Stimulated activated CD8-positive, alpha-beta memory T cell treated with anti-CD3 and anti-CD28 coated beads, Interleukin-7, amount 100 ng/mL, for 1 hour (primary cell): ENCODE measurements at places on chromosomes 12 and 14.

GRCh38 chr12:51295651-51296050, 25.4 kb upstream of the SMAGP start:
- no peak for DNase-seq

- no peak for DNase-seq
These were observed 12.8 kb upstream of the IFI27L2 start for GRCh38 chr14:94142247-94142646.

DNA sequence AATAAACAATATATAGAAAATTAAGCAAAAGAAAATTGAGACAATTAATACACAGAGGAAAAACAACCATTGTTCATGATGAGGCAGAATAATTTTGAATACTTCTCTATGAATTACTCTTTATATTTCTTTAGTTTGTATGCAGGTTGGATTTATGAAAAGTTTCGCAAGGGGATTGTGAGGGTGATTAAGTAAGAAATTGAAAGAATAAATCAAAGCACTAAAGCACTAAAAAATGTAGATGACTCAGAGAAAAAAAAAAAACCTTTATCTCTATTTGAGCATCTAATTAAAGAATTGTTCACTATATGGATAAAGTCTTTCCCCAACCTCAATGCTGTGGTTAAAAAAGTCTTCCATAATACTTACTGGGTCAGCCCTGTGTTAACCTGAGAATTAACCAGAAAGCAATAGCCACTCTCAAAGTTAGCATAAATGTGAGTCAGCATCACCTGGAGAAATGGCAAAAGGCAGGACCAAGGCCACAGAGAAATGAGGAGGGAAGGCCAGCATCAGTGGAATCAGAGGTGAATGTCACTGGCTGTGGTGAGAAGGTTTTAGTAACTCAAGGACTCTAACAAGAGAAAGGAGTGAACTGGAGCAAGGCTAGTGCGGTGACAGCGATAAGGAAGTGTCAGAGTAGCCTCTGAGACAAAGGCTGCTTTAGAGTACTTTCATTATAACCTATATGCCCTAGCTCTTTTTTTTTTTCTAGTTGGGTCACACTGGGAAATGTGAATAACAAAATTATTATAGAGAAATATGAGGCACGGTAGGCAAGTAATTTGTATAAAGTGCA, 310.4 kb downstream of the KCNC2 start:
- no peak for DNase-seq

GRCh38 chr14:71452539-71452938, 479.7 kb upstream of the RGS6 start:
- DNase-seq: no peak

DNA sequence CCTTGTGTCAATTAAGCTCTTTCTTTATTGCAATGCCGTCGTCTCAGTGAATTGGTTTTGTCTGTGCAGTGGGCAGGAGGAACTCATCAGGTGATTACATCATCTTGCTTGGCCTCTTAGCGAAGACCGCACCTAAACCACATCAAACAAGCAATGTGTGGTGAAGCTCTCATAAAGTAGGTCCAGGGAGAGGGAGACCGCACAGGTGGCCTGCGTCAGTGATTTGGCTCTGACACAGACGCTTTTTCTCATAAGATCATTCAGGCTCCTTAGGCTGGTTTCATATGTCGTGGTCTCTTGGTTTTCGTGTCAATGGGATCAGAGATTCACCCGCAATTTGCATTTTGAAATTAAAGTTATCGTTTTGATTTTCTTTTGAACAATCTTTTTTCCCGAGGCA, 6.7 kb upstream of the TESC start:
- DNase-seq: no peak

- DNase-seq: no peak
These were observed 3.3 kb downstream of the BTG1 start for GRCh38 chr12:92142251-92142926.

GRCh38 chr12:91639327-91639726, 456.7 kb upstream of the DCN start:
- no peak for DNase-seq

DNA sequence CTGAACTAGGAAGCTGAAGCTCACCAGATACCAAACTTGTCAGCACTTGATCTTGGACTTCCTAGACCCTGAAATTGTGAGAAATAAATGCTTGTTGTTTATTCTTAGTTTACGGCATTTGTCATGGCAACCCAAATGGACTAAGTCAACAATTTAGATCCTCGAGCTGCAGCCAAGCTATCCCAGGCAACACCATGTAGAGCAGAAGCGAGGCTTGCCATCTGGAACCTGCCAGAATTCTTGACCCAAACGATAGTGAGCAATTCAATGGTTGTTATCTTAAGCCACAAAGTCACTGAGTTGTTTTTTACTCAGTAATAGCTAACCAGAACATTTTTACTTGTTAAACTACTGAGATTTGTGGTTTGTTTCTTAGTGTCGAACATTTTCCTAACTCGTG, 458.5 kb upstream of the FLRT2 start:
- DNase-seq: no peak
